ENCODE measurements at places on chromosomes 16 and 17.

DNA sequence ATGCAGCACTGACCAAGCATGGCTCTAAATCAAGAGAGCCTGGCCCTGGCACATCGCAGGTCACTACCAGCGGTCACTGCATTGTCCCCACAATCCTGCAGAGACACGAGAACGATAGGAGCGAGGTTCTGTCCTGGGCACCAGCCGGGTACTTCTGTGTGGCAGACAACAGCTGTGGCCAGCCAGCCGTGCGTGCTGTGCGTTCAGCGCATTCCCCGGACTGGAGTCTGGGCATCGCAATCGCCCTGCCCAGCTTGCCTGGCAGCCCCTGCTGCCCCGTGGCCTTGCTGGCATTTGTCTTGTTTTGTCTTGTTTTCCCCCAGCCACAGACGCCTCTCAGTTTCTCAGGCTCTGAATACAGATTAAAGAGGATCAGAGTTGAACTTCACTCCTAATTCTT is 33.9 kb downstream of the COTL1 start:
- no peak for DNase-seq

DNA sequence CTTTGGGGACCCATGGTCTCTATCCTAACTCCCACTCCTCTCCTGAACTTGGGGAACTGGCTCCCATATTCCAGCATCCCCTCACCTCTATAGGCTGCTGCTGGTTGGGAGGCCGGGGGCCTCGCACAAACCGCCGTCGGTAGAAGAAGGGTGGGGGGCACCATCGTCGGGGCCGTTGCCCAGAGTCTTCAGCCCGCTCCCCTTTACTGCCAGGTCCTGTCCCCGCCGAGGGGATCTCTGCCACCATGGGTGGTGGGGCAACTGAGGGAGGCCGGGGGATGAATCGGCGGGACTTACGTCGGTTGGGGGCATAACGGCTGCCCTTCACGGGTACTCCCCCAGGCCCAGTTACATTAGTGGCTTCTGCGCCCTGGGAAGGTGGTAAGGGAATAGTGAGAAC is 4.3 kb downstream of the YBX2 start:
- no peak for DNase-seq

GRCh38 chr17:48995974-48996721 is 1.0 kb upstream of the IGF2BP1 start:
- no peak for DNase-seq

DNA sequence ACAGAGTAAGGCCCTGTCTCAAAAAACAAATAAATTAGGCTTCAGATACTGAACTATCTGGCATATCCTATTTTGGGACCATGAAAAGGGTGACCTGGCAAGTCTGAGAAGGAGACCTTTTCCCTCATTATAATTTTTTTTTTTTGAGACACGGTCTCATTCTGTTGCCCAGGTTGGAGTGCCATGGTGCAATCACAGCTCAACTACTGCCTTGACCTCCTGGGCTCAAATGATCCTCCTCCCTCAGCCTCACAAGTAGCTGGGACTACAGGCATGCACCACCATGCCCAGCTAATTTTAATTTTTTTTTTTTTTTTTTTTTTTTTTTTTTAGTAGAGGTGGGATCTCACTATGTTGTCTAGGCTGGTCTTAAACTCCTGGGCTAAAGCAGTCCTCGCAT is 37.3 kb downstream of the PLCG2 start:
- no peak for DNase-seq

GRCh38 chr17:17019891-17020456 is 22.3 kb upstream of the MPRIP start:
- DNase-seq: no peak

DNA sequence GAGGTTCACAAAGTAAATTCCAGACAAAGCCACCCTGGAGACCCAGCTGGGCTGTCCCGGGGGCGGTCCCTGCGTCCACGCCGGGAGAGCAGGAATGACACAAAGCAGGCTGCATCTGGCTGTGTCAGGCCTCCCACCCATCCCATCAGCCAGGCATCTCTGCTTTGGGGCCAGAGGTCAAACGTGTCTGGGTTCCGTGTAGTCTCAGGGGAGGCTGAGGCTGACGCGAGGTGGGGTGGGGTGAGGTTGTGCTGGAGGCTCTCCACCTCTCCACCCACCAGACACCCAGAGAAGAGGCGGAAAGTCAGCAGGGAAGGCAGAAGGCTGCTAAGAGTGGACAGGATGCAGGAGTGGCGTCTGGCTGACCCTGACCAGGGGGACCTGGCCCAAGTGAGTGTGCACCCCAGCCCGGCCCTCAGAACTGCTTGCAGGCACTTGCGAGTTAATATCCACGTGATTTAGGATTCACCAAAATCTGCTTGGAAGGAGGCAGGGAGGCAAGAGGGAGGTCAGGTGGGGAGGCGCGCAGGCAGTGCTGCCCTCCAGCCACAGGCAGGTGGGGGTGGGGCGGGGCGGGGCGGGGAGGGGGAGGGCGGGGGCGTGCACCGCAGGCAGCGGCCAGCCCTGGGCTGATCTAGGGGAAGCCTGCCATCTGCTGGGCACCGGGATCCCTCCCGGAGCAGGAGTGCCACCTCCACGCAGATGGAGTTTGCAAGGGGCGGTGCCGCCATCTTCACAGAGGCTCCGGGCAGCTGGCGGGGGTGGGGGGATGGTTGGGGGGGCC is 44.3 kb downstream of the TBC1D16 start:
- DNase-seq: peak; percentile 60

- DNase-seq: no peak
Measured at GRCh38 chr16:49459953-49460735, 86.5 kb downstream of the C16orf78 start.

- no peak for DNase-seq
Measured at GRCh38 chr17:74271901-74272561, 2.0 kb upstream of the DNAI2 start.

DNA sequence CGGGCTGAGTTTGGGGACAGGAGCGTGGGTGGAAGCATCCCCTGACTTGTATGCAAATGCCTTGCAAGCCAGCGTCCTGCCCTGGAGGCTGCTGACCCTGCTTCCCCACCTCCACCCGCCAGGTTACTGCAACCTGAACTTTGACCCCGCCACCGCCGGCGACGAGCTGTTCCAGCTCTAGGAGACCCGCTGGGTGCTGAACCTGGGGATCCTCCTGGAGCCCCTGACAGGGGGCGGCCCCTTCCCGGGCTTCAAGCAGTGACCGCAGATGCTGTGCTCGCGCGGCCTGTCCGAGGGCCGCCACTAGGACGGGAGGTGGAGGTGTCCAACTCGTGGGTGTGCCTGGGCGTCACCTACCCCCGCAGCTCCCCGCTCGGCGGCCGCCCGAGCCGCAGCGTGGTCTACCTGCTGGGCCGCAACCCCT is 10.7 kb upstream of the SLC16A5 start:
- no peak for DNase-seq

- no peak for DNase-seq
Measured at GRCh38 chr16:983044-984030, 1.8 kb downstream of the SOX8 start.

DNA sequence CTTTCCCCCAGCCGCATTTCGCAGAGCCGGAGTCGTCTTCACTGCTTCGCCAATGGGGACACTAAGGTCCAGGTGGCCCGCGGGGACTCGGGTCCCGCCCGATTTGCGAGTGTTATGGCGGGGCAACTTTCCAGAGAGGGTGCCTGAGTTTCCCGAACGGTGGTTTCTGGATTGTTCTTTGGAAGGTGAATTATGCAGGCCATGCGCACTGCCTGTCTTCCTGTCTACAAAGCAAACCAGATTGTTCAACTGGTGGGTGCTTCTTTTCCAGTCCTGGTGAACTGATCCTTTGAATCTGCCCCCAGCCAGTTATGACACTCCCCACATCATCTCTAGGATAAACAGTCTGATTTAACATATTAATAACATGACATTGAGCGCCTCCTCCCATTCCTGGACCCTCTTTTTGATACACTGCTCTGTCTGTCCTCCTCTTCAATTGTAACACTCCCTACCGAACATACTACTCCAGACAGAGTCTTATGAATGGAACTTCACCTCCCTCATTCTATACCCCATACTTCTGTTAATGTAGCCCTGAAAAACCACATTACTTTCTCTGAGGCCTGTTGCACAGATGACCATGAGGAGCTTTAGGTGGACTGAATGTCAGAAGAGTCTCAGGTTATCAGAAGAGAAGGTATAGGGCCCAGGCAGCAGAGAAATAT is 159.0 kb downstream of the RAB11FIP4 start:
- DNase-seq: no peak

DNA sequence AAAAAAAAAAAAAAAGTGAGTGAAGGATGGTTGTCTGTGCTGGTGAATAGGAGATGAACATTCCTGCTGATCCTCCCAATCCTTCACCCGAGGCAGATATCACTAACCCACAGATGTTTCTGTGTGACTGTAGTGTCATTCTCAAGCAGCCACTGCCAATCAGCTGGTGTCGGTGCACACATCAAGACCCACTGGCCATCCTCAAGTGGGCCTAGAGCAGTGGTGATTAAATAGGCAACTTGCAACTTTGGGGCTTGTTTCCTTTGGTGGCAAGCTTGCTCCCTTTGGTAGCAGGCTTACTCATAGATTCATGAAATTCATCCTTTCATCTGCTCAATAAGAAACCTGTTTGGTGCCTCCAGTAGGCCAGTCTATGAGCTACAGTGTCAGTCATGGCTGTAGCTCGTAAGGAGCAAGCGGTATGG is 51.1 kb upstream of the LGALS9 start:
- no peak for DNase-seq

- DNase-seq: no peak
Measured at GRCh38 chr17:66347661-66348514, 45.5 kb downstream of the PRKCA start.

DNA sequence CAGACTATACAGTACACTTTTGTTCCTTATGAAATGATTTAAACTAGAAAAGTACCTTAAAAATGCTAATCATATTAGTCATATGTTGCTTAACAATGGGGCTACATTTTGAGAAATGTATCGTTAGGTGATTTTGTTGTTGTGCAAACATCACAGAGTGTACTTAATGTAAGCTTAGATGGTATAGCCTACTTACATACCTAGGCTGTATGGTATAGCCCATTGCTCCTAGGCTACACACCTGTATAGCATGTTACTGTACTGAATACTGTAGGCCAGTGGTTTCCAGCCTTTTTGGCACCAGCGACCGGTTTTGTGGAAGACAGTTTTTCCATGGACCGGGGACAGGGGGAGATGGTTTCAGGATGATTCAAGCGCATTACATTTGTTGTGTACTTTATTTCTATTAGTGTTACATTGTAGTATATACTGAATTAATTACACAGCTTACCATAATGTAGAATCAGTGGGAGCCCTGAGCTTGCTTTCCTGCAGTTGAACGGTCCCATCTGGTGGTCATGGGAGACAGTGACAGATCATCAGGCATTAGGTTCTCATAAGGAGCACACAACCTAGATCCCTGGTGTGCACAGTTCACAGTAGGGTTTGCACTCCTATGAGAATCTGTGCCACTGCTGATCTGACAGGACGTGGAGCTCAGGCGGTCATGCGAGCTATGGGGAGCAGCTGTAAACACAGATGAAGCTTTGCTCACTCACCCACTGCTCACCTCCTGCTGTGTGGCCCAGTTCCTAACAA is 35.0 kb upstream of the MRC2 start:
- DNase-seq: no peak

- no peak for DNase-seq
Measured at GRCh38 chr17:1094591-1094990, 85.2 kb downstream of the ABR start.

- peak; percentile 64 for DNase-seq
Measured at GRCh38 chr17:82030470-82031302, 792 bp upstream of the RAC3 start.

DNA sequence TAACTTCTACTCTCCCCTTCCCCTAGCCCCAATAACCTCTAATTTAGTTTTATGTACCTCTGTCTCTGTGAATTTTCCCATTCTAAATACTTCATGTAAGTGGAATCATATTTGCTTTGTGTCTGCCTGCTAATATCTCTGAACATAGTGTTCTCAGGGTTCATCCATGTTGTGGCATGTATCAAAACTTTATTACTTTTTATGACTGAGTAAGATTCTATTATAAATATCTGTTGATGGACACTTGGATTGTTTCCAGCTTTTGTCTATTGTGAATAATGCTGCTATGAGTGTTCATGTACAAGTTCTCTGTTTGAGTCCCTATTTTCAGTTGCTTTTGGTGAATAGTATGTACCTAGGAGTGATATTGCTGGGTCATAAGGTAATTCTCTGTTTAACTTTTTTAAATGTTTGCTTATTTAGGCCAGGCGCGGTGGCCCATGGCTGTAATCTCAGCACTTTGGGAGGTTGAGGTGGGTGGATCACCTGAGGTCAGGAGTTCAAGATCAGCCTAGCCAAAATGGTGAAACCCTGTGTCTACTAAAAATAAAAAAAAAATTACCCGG is 92.8 kb downstream of the CHD9 start:
- DNase-seq: no peak

DNA sequence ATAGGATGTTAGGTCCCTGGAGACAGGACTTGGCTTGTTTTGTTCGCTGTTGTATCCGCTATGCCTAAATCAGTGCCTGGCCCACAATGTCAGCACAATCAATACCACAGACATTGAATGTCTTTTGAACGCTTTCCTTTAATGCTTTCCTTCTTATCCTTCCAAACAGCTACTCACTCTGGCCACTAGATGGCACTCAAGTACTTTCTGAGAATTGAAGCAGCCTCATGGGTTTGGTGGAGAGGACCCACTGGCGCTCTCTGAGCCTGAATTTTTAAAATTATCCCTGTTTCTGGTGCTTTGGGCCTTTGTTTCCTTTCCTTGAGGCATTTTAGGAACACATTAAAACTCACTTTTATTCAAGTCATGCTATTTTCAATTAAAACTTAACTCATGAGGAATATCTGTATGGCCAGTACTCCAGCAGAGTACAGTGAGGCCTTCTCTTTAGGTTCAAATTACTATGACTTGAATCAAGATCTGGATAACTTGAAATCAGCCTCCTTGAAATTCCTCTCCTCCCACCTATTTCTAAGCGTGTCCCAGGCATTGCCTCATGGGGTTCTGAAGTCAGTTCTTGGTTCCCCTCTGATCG is 3.2 kb upstream of the NLRP1 start:
- peak; percentile 18 for DNase-seq

GRCh38 chr16:13314633-13315032 is 413.2 kb downstream of the SHISA9 start:
- no peak for DNase-seq

GRCh38 chr16:22625967-22626366 is 115.3 kb downstream of the NPIPB5 start:
- DNase-seq: no peak

DNA sequence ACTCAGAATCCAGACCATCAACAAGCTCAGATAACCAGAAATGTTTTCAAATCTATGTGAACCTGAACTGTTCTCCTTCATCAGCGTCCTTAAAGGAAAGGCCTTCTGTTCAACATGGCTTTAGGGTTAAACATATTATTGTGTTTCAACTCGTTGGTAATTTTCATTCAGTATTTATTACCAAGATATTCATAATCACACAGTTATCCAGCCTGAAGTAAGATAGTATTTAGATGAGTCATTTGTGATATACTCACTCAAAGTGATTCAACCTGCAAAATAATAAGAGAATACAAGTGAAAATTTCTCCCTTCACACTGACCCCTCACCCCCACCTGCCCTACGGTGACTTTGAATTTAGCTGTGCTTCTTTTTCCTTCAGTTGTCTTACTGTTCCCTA is 3.0 kb downstream of the CYLD start:
- DNase-seq: no peak
